ENCODE measurements at places on chromosomes 11 and 22.
A peak's percentile ranks its signal among the peaks of the same experiment; 100 is the strongest.

DNA sequence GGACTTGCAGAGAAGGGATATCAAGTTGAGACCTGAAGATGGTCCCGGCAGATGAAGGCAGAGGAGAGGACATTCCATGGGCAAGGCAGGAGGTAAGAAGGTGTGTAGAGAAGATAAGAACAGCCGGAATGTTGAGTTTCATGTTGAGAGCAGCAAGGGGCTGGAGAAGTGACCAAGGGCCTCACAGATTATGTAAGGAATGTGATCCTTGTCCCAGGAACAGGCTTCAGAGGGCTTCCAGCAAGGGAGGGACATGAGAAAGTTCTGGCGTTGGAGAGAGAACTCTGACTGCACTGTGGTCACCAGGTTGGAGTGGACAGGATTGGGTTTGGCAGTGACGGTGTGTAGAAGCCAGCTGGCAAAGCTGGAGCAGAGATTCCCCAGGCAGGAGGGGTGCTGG is 27.6 kb upstream of the PPFIA1 start:
- DNase-seq, result no peak

GRCh38 chr11:30445056-30445455 is 122.2 kb downstream of the ARL14EP start:
- DNase-seq, result no peak

GRCh38 chr11:39037611-39038010 is 2421.8 kb downstream of the LRRC4C start:
- no peak for DNase-seq

GRCh38 chr22:39243439-39244135 is 1.2 kb downstream of the PDGFB start:
- DNase-seq, result no peak

DNA sequence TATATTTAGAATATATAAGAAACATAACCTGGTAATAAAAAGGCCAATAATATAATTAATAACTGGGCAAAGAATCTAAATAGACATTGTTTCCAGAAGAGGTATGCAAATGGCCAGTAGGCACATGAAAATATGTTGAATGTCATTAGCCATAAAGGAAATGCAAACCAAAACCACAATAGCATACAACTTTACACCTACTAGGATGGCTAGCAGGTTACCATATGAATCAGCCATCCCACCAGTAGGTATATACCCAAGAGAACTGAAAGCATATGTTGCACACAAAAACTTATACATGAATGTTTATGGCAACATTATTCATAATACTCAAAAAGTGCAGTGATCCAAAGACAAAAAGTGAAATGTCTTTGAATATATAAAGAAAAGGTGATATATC is 2.7 kb upstream of the OR2D2 start:
- DNase-seq, result no peak

DNA sequence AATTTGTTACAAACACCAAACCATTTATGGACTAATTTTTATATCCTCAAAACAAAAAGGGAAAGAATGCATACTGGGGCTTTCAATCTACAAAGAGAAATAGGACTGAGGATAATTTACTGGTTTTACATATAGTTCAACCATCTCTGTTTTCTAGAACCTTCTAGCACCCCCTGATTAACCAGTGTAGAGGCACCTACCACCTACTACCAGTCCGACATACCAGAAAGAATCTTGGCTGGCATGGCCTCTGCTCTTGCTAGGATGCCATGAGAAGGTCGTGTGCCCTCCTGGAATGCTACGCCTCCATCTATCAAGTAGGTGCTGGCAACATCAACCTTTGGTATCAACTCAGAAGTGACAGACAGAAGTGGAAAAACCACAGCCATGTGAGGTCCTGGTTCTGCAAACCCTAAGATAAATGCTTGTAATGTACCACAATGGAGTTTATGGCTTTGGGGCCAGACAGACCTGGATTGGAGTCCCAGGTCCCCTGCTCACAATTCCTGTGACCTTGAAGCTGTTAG is 28.2 kb downstream of the MYH9 start:
- no peak for DNase-seq

DNA sequence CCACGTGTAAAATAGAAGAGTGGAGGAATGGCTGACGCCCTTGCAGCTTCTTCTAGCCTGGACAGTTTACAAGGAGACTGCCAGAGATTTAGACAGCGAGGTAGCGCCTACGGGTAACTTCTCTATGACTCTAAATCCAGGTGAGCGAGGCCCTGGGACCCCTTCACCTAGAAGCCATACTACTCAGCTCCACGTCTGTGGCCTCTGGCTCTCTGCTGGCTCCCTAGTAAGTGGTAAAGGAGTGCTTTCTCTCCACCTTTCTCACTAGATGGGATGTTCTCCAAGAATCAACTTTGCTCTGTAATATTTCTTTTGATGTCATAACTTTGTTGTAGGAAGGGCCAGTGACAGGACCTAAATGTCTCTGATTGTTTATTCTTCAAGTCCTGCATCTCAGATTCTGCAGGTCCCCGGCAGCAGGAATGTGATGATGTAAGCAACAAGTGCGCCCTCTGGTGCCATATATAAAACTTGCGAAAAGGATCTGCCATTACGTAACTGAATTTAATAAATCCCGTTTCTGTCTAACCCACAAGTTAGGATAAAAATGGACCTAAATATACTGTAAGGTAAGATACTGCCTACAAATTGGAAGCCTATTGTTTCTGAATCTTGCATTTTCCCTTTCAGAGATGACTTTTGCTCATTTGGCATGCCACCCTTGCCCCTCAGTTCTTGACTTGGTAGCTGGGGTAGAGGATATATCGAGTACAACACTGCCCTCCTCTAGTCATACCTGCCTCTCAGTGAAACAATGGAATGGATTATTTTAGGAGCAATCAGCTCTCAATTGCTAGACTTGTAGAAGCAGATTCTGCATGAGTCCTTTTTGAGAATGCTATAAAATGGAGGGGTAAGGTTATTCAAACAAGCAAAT is 11.0 kb upstream of the PTPN5 start:
- DNase-seq, result no peak

- DNase-seq, result no peak
Observed at GRCh38 chr22:47299211-47299862, 536.9 kb downstream of the TBC1D22A start.

- peak; percentile 44 for DNase-seq
Observed at GRCh38 chr11:44029977-44030911, 17.5 kb upstream of the ACCSL start.

- no peak for DNase-seq
Observed at GRCh38 chr11:59765068-59765735, 10.0 kb downstream of the STX3 start.

GRCh38 chr11:12118949-12119348 is 8.6 kb downstream of the MICAL2 start:
- DNase-seq, result no peak

GRCh38 chr11:3143136-3143880 is 21.8 kb downstream of the OSBPL5 start:
- DNase-seq, result no peak

DNA sequence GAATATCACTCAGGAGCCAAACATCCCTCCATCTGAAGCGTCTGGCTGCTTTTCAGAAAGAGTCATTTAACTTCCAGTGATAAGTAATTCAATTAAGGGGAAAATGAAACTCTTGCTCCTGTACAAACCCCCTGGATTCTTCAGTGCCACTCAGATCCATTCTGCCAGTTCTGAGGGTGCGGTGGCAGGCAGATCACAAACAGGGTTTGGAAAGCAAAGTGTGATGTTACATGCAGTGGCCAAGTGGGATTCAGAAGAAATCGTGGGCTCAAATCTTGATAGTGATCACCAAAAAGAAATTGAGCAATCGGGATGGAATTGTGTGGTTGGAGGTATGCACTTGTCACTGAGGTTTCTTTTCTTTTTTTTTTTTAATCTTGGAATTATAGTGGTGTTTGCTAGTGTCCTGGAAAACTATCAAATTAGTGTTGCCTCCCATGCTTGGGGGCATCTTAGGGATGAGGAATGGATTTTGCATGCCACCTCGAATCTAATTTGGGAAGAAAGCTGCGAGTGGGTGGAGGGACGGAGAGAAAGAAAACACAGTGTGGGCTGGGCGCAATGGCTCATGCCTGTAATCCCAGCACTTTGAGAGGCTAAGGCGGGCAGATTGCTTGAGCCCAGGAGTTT is 22.5 kb upstream of the RTL6 start:
- no peak for DNase-seq

DNA sequence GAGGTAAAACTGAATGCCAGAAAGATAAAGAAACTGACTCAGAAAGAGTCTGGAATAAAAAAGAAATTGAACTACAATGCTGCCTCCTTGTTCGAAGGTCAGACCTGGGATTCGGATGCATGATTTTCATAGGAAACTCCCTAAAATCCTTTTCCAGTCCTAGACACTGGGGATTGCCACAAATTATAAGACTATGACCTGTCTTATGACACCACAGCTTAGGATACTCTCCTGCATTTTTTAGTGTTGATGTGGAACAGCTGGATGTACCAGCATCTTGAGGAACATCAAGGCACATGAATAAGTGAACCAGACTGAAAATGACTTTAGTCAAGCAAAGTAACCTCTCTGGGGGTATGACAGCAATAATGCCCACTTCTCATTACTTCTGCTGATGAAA is 9.0 kb downstream of the KIRREL3 start:
- DNase-seq, result no peak

GRCh38 chr11:14500181-14500651 is 605 bp upstream of the COPB1 start:
- DNase-seq, result peak; percentile 50

GRCh38 chr22:40036591-40037225 is 42.0 kb downstream of the FAM83F start:
- DNase-seq, result peak; percentile 52

- peak; percentile 39 for DNase-seq
Observed at GRCh38 chr11:61472868-61473267, 35.7 kb upstream of the LRRC10B start.

DNA sequence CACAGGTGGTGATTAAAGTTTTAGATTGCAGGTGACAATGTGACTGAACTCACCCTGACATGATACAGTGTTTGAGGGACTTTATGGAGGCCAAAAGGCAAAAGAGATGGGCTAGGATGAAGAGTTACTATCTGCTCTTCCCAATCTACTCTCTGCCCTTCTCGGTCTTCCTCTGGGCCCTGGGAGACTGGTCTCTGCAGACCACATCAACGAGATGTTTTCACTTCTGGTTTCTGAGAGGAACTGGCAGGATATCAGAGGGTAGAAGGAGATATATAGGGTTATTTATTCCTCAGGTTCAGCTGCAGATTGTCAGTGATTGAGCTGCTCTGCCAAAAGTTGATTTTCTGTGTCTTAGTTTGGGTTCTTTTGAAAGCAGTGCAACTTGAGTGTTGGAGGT is 32.4 kb upstream of the CD44 start:
- no peak for DNase-seq

GRCh38 chr22:17910561-17911311 is 113.6 kb downstream of the MICAL3 start:
- DNase-seq, result peak; percentile 78

DNA sequence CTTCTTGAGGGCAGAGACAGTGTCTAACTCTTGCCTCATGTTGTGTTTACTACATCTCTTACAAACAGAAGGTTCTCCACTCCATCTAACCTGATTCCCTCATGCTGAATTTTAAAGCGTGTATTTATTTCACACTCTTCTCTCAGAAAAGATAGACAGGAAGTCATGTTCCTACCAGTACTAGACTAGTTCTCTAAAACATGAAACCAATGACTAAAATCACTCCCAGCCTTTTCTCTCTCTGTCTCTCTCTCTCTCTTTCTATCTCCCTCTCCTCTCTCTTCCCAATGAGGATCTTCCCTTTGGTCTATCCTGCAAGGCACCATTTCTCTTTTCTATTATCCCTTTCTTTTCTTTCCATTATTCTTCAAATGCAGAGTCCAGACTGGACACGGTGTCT is 391.9 kb upstream of the CADM1 start:
- no peak for DNase-seq

- no peak for DNase-seq
Observed at GRCh38 chr11:26144911-26145310, 187.0 kb upstream of the ANO3 start.

GRCh38 chr11:34349882-34350281 is 7.9 kb downstream of the ABTB2 start:
- no peak for DNase-seq

DNA sequence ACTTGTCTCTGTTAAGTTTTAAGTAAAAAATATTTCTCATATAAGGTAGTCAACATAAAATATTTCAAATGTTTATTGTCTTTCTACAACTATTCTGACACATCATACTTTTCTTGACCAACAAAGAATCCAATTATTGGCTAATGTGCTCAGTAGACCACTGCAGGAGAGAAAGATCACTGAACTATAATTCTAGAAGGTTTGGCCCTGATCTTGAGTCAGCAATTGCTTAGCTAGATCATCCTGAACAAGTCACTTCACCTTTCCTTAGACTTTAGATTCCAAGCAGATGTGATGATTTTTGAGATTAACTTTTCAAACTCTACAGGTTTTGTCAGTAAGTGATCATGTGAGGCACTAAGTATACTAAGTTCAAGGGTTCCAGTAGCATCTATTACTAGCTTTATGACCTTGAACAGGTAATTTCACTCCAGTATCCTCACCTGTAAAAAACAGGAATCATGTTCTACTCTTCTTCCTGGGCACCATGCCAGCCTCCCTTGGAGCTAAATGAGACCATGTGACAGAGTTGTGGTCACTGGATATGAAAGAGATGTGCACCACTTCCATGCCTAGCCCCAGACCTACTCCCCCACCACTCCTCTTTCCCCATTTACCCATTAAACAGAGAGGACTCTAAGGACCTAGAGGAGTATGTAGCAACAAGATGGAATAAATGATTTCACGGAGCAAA is 17.3 kb downstream of the PGM2L1 start:
- DNase-seq, result no peak

DNA sequence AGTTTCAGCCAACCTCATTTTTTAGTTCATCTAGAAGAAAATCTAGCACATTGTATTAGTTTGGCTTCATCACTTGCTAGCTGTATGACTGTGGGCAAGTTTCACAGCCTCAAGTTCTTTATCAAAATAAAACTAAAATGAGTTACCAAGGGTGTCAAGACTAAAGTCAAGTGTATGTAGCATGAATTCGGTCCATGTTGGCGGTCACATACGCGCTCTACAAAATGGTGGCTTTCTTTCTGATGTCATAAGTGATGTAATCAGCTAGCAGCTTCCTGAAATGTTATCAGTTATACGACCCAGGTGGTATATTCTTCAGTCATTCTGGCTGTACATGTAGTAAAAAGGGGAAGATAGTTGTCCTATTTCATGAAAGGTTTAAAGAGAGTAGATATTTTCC is 50.5 kb downstream of the POLD3 start:
- DNase-seq, result no peak

DNA sequence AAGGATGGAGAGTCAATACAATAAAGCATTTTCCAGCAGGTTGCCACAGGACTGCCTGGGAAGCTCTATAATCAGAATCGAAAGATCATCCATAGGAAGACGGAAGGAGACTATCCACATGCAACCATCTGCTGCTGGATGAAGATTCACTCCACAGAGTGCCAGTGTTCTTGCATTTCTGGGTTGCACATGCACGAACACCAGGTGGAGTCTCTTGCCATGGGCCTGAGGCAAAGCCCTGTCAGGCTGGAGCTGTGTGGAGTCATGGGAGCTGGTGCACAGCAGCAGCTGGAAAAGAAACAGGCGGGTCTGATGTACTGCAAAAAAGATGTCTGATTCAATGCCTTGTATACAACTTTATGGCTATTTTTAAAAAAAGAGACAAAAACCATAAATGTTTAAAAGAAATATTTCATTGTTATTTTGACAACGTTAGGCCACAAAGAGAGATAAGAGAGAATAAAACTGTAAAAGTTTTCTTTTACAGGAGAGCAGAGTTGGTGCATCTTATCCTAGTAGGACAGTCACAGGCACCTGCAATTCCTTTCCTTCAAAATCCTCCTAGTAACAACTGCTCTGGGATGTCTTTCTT is 12.9 kb upstream of the FAT3 start:
- no peak for DNase-seq

- DNase-seq, result no peak
Observed at GRCh38 chr11:87976009-87976408, 199.2 kb downstream of the RAB38 start.

- DNase-seq, result no peak
Observed at GRCh38 chr11:82384308-82384707, 349.4 kb downstream of the FAM181B start.

Data from left ventricle myocardium inferior (tissue), 1 donor.